ENCODE measurements at places on chromosomes 13 and 19.

GRCh38 chr19:52007451-52007805, 583 bp downstream of the ZNF615 start:
- no peak for DNase-seq

DNA sequence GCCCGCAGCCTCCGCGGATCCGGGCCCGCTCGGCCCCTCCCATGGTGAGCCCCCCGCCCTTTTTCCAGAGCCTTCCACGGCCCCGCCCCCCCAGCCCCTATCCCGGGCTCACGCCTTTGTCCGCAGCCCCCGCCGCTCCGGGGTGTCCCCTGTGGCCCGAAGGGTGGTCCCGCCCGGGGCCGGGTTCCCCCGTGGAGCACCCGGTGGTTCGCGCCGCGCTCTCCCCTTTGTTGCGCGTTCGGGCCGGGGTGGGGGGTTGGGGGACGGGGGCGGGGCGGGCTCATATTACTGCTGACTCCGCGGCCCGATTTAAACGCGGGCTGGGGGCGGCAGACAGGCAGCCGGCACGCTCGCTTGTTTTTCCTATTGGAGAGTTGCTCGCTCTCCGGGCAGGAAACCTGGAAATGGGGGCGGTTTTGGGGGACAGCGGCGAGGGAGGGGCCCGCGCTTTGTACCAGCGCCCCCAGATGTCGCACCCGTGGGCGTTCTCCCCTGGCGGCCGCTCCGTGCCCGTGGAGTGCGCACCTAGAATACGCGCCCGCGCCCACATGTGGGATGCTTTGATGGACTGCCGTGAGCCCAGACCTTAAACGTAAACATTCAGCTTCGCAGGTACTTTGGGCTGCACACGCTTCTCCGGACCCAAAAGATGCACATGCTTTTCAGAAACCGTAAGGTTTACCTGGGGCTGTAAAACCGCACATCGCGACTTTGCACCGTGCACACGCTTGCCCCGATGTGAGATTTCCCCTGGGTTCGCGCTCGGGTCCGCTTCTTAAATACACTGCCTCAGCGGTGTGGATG, 699 bp downstream of the PTOV1 start:
- DNase-seq = no peak

DNA sequence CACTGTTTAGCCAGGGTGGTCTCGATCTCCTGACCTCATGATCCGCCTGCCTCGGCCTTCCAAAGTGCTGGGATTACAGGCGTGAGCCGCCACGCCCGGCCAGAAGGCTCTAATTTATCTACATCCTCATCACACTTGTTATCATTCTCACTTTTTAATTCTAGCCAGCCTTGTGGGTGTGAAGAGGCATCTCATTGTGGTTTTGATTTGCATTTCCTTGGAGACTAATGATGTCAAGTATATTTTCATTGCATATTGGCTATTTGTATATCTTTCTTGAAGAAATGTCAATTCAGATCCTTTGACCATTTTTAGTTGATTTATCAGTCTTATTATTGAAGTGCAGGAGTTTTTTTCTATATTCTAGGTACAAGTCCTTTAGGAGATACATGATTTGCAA, 27.7 kb upstream of the HIF3A start:
- DNase-seq = no peak

DNA sequence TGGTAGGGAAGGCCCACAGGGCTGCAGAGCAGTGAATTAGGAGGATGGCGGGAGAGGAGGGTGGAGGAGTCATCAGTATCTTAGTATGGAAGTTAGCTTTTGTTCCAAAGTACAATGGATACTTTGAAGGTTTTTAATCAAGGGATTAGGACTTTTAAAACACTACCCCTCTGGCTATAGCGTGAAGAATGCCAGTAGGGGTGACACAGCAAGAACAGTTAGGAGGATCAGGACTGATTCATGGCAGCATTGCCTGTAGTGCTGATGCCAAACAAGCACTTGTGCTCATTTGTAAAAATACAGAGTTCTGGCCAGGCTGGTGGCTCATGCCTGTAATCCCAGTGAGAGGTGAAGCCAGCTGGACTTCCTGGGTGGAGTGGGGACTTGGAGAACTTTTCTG, 46.2 kb downstream of the SKA3 start:
- DNase-seq = no peak

DNA sequence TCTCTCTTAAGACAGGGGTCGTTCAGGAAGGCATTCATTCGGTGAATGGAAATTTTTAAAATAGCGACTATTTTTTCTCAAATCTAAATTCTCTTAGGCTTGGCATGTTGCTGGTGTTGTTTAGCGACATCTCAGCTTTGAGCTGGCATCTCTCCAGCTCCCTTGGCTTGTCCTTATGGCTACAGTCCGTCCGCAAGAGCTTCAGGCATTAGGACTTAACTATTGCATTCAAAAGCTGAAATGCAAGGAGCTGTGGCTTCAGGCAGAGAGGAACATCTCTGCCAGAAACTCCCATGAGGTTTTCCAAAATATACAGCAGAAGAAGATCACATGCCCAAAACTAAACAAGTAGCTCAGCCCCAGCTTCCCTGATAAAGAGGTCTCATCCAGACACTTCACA, 578.5 kb downstream of the EFNB2 start:
- DNase-seq = no peak

DNA sequence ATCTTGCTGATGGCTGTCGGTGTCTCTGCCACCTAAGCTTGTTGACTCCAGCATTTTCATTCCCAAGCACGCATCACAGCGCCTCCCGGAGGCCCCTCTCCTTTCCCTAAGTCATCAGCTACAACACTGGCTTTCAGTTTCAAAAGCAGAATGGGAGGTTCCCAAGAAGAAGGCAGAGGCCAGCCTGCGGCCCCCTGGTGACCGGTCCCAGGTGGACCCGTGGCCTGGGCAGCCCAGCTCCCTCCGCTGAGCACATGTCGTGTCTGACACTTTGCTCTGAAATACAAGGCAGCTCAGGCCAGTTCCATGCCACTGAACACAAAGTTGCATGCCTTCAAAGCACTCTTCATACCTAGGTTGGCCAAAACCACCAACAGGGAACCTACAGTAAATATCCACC, 8.5 kb downstream of the MLLT1 start:
- DNase-seq = no peak

- no peak for DNase-seq
Measured at GRCh38 chr13:79226250-79226649, 179.8 kb downstream of the RBM26 start.

DNA sequence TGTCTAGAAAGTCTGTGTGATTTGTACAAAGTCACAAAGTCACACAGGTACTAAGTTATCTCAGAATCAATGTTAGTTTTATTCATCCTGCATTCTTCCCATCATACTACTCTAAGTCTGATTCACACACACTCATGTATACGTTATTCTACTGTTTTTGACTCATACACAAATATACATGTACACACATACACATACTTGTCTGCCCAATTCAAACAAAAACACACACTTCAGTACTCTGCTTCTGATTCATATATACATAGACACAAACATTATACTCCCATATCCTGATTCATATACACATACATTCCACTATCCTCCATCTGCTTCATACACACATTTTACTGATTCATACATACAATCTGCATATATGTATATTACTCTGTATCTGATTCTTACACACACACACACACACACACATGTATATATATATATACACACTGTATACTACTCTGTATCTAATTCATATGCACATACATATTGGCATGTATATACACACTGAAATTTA, 69.3 kb downstream of the KLF12 start:
- no peak for DNase-seq

GRCh38 chr13:21240586-21240985, 64.1 kb downstream of the MRPL57 start:
- DNase-seq = no peak

GRCh38 chr13:95298169-95298965, 2.9 kb downstream of the ABCC4 start:
- DNase-seq = no peak

DNA sequence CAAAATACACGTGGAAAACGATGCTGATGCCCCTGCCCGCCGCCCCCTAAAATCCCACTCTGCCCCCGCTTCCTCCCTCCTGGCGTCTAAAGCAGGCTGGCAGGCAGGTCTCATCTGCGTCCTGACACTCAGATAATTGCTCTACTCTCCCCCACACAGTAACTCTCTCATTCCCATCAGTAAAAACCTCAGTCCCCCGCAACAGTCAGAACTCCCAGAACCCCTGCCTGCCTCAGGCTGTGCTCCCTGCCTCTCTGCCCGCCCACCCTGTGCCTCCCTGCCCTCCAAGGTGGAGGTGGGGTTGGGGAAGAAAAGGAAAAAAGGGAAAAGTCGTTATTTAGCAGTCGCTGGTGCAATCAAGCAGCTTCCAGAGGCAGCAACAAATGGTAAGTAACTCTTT, 473.7 kb downstream of the EFNB2 start:
- DNase-seq = no peak

GRCh38 chr13:80448725-80449124, 107.8 kb upstream of the SPRY2 start:
- no peak for DNase-seq

DNA sequence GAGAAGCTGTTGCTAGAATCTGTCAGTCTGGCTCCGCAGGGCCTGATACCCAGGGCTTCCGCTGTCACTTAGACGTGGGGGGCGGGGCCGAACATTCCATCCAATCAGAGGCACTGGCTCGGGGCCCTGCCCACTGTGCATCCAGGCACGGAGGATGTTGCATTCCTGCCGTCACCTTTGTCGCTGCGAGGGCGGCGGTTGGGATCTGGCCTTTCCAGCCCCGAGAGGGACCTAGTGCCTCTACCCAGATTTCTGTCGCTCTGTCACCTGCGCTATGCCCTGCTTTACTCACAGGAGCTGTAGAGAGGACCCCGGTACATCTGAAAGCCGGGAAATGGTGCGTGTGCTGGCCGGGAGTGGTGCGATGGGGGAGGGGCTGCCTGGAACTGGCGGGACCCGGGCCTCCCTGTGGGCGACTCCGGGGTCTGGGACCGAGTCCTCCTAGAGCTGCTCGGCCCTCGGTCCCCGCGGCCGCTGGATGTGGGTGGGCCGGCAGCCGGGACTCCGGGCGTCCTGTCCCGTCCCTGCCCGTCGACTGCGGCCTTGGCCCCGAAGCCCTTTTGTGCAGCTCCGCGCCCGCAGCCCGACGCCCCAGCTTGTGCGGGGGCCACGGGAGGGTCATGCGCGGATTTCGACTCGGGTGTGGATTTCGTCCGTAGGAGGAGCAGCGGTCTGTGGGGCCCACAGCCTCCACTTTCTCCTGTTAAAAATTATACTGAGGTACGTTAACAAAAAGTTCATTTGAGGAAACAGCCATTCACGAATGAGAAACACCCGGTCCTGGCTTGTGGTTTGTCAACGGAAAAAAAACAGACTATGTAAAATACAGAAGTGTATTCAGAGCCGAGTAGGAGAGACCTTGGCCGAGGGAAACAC, at the start of gene ZNF439:
Gene ZNF439, plus strand, starts transcription at position 133 of the 876 bp plus-strand sequence. Its CDS starts 142 bp downstream, at position 275.
- peak; percentile 94 for DNase-seq

DNA sequence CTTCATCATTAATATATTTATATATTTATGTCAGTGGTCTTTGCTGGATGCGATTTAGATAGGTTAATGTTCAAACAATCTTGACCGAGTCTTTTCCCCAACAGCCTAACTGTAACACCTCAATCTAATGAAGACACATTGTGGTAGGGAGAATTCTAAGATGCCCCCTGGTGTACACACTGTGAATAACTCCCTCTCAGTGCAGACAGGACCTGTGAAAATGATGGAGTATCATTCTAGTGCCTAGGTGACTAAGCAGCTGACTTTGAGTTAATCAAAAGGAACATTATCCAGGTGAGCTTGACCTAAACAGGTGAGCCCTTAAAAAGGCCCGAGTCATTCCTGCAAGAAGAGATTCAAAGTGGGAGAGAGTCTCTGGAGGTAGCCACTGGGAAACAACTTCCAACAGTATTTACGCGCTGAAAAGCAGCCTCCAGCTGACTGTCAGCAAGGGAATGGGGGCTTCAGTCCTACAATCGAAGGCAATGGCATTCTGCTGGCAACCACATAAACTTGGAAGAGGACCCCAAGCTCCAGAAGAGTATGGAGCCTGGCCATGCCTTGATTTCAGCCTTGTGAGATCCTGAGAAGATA, 28.0 kb upstream of the KBTBD7 start:
- peak; percentile 72 for DNase-seq

DNA sequence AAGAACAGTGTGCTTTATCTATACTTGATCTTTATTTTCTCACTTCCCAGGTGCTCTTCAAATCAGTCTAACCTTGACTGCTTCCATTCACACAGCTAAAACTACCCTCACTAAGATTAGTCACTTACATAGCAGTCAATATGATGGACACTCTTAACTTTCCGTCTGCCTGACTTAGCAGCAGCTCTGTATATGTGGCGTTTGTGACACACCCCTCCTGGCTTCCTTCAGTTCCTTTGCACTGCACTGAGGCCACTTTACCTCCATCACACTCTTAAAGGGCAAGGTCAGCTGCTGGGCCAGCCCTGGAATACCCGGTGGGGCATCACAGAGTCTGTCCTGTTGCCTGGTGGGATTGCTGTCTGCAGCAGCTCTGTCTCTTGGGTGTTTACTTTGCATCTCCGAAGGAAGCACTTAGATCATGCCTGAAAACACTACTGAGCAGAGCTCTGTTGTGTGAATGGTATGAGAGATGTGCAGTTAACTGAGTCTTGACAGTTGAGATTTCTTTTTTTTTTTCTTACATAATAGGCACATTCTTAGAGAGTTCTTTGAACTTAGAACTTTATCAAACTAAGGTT, 35.6 kb upstream of the IL17D start:
- DNase-seq = no peak

- DNase-seq = no peak
Measured at GRCh38 chr19:3590991-3591659, 5.8 kb downstream of the GIPC3 start.

- no peak for DNase-seq
Measured at GRCh38 chr19:7860714-7861618, 13.2 kb downstream of the PRR36 start.

- no peak for DNase-seq
Measured at GRCh38 chr13:107964395-107964794, 250.9 kb downstream of the LIG4 start.

GRCh38 chr13:32967584-32968182, 48.5 kb upstream of the KL start:
- DNase-seq = no peak

DNA sequence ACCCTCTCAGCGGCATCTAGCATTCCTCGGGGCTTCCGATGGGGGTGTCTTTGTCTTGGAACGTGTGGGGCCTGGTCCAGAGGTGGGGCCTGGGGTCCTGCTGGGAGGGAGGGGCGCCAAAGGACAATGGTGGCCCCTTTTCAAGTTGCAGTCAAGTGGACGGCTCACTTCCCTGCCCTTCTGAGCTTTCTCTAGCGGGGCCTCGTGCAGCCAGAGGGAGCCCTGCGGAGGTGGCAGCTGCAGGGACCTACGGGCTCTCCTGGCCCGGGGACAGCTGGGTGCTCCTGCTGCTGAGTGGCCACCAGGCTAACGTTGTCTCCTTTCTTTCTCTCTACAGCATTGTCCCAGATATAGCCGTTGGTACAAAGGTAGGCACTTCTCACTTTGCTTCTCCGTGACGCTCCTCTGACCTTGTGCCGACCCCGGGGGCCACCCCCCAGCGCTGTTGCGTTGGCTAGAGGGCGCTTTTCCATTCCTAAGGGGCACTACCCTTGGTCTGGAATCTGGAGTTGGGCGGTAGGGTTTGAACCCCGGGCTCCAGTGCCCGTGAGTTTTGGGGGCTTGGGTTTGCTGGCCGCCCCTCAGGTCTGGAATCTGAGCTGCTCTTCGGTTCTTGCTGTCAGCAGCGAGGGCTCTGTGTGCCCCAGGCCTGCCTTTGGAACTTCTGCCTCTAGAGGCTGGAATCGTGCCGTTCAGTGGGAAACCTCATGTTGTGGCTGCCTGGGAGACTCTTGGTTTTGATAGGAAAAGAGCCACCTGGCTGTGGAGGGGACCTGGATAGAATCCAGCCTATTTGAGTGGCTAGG, 2.0 kb downstream of the PTBP1 start:
- DNase-seq = peak; percentile 27

GRCh38 chr19:7933411-7933810, 7.5 kb upstream of the CTXN1 start:
- no peak for DNase-seq

Measured in AML-193 (cell line).